ENCODE measurements at places on chromosomes 7 and 10.

- DNase-seq = no peak
These were observed 194.2 kb upstream of the NPSR1 start for GRCh38 chr7:34463830-34464229.

DNA sequence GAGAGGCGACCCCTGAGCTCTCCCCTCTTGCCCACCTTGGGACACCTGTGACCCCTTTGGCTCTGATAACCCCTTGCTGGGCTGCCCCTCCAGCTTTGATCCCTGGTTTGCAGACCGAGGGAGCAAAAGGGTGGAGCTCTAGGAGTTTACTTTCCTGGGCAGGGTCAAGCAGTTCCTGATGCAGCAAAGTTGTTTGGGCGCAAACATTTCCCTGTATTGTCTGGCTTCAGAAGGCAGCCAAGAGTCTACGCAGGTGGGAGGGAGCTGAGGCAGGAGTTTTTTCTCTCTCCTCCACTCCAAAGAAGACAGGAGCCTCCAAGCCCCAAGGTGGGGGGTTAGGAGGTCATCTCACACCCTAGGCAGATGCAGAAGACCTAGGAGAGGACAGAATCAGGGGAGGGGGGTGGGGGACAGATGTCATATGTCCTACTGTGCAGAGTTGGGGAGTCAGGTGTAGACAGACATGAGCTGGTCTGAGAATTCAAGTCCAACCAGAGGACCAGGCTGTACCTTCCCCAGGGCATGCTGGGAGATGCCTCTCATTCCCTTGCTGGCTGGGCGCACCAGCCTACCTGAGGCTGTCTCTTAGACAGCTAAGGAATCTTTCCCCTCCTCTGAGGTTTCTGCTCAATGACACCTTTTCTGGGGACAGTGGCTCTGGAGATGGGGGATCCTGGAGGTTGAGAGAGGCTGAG, 20.5 kb downstream of the TMEM270 start:
- DNase-seq = no peak

DNA sequence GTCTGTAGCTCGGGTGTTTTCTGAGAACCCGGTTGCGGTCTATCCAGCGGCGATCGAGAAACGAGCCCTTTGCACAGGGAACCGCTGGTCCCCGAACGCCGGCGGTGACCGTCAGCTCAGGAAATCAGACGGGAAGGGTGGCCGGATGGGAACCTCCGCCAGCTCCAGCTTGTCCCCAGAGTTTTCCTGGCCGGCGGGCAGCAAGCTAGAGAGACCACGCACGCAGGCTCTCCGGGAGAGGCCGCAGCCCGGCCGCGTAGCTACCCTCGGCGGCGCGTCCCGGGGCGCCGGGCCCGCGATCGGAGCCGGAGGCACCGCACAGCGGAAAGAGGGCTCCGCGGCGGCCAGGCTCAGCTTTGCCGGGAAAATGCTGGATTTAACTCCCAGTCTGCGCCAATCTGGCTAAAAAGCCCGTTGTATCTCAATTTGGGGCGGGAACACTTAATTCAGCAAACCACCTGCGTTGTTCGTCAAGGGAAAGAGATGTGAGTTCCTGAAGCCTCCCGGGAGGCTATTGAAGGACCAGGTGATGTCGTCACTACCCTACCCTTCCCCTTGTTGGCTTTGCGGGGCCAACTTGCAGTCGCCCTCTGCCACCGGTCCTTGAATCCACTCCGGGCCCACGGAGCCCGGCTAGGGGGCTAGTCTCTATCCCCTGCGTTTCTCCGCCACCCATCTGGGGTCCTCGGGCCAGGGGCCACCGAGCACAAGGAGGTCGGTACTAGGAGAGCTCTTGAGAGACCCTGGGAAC, 859 bp upstream of the CH25H start:
- DNase-seq = no peak

DNA sequence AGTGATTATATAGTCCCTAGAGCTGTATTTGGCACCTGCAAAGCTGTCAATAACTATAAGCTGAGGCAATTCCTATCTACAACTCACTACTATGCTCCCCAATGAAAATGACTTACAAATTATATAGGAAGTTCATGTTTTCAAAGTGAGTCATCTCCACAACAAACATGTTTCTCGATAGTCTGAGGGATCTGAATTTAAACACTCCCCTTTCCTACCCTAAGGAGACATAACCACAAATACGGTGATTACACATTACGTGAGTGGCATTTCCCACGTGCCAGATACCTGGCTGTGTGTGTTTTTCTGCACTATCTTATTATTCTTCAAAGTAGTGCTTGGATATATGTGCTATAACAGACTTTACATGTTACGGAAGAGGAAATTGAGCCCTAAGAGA, 122.5 kb upstream of the C1QL3 start:
- DNase-seq = no peak

GRCh38 chr7:141584935-141585334, 33.7 kb downstream of the AGK start:
- DNase-seq = no peak

DNA sequence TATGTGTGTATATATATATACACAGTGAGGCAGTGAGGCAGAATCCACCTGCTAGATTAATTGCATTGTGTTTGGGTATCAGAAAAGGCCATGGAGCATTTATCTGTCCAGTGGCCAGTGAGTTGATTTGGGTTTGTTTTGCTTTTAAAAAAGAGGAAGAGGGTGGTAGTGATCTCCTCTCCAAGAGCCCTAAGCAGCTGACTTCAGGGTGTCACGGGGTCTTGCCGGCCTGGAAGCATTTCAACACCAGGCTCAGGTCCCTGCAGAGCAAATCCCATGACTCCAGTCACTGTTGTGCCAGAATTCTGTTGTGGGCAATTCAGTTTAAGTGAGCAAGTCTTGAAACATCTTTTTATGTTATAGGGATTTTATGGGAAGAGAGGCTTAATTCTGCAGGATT, 30.6 kb upstream of the GPNMB start:
- DNase-seq = no peak

DNA sequence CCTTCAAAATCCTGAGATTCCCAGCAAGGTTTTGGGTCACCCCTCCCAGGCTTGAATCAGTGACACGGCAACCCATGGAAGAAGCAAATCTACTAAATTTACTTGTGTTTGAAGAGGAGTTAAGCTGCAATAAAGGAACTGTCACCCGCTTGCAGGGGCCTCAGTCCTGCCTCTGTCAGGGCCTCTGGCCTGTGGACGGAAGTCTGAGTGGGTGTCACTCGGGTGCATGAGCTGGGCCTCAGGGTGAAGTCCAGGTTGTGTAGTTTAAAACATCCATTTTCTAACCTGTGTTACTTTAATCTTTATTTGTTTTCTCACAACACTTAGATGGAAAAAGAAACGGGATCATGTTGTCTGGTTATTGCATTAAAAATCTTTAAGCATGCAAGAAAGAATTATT, 234.9 kb downstream of the ADARB2 start:
- DNase-seq = no peak

- no peak for DNase-seq
These were observed 132.5 kb downstream of the WDR37 start for GRCh38 chr10:1188558-1189135.

DNA sequence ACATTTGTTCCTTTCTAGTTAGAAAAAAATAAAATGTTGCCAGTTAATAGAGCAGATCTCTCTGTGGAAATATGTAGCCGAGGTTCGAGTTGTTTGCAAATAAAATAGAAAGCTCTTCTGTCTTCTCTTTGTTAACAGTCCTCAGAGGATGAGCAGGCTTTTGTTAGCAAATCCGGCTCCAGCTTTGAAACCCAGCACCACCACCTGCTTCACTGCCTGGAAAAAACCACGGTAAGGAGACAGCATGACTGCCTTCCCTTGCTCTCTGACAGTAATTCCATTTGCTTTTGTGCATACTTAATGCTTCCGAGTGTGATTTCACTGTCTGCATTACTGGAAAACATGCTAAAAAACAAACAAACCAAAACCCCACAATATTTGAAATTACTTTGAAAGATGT, 115.6 kb downstream of the TSPAN12 start:
- DNase-seq = no peak

GRCh38 chr7:139695051-139695450, 82.7 kb downstream of the HIPK2 start:
- DNase-seq = no peak

GRCh38 chr10:110525349-110526260, 27.9 kb downstream of the DUSP5 start:
- DNase-seq = no peak

GRCh38 chr10:1434912-1435692, 302.2 kb downstream of the ADARB2 start:
- DNase-seq = no peak

GRCh38 chr7:78279032-78279431, 480.5 kb downstream of the PHTF2 start:
- no peak for DNase-seq

DNA sequence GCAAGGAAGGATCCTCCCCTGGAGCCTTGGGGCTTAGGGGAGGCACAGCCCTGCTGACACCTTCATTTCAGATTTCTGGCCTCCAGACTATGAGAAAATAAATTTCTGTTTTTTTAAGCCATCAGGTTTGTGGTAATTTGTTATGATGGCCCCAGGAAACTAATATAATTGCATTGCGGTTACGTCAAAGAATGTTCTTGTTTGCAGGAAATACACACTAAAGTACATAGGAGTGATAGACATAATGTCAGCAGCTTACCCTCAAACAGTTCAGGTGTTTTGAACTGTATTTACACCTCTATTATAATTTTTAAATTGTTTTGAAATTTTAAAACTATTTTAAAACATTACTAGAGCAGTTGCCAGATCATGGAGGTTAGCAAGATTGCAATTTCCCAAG, 12.6 kb upstream of the FHIP2A start:
- DNase-seq = no peak

All from GM12864 (cell line).